Activated T-helper 1 cell treated with anti-CD3 and anti-CD28 coated beads, Interleukin-12 subunit alpha, Interleukin-12 subunit beta, Interleukin-2, Interleukin-4 antibody, amounts not matched to agents 30 ng/mL and 10 ng/mL and 1 ng/mL, durations not matched to agents 14 hours and 24 hours and 36 hours (primary cell): ENCODE measurements at places on chromosomes 16 and 17.

DNA sequence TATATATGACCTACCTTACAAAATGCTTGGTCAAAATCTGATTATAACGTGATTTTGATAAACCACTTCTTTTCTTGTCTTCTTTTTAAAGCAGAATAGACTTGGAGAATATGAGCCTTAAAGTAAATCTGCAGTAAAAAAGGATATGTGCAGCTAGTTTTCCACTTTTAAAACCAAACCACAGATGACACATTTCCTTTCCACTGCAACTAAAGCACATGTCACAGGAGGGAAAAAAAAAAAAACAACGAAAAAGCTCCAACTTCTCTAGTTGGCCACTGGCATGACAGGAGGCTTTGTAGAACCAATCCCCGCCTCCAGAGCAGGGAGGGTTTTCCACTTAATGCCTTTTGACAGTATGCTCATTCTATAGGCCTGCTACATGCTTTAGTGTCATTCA, at the start of gene EVI2A:
TSS of gene EVI2A (minus strand) at position 142 of the 400 bp plus-strand sequence. CDS start 2,609 bp downstream, outside the sequence.
- peak; percentile 80 for DNase-seq

DNA sequence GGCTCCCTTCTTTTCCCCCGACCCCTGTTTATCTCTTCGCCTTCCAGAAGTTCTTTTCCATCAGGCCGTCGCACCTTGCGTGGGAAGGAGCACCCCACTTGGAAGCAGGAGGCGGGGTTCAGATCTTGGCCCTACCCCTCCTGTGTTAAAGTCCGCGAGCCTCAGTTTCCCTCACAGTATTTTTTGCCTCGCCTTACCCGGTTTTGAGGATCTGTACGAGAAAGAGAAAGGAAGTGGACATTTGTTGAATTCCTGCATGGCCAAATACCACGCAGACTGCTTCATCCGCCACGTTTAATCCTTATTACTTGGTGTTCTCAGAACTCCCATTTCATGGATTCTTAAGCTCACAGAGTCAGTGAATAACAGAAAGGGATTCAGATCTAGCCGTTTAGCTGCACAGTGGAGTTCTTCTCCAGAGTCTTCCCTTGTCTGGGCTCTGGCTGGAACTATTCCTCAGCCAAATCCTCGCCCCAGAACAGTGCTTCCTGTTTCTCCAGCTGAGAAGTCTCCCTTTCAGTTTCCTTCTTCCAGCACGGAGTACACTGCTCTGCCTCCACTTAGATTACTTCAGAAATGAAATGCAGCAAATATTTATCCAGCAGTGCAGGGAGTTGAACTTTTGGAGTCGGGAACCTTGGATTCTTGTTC, 590 bp downstream of the TMEM219 start:
- no peak for DNase-seq

DNA sequence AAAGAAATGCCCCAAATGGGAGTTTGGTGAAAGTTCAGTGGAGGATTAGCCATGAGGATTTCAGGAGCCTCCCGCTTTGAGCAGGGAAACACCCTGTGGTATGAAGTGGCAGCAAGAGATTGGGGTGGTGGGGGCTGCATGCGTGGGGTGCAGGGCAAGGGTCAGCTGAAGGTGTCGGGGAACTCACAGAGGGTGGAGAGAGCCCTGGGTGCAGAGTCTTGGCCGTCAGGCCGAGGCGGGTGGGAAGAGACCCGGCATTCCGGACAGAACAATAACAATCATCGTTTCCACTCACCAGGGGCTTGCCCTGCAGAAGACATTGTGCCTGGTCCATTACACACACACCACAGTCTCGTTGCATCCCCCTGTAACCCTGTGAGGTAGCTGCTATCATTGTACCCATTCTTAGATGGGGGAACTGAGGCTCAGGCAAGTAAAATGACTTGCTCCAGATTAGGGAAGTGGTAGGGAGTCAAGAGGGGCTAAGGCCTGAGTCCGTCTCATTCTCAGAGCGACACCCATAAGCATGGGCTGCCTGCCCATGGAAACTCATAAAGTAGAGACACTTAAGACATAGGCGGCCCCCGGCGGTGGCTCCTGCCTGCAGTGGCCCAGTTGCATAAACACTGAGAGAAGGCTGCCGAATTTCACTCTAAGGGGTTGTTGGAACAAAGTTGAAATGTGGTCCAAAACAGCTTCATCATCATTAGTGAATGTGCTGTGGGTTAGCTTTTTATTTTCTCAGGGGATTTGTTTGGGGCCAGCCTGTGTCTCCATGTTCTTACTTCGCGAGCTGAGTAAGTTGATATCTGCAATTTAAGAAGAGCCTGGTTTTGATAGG, 93.3 kb downstream of the CMIP start:
- DNase-seq, result no peak

DNA sequence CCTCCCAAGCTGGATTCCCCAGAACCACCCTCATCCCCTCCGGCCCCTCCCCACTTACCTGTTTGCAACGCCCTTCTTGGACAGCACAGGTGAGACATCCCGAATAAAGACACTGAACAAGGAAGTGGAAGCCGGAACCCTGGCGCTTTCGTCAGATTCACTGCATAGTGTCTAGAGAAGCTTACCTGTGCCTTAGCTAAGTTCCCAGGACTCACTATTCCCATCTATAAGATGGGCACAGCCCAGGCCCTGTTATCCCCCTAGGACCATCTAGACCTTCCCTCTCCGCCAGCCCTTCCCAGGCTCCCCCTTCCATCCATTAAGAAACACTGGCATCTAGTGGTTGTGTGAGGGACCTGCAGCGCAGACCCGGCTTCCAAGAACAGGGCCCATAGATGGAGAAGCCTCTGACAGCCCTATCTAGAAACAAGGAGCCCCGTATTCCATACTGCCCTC, 26.9 kb upstream of the RPL38 start:
- DNase-seq, result no peak

DNA sequence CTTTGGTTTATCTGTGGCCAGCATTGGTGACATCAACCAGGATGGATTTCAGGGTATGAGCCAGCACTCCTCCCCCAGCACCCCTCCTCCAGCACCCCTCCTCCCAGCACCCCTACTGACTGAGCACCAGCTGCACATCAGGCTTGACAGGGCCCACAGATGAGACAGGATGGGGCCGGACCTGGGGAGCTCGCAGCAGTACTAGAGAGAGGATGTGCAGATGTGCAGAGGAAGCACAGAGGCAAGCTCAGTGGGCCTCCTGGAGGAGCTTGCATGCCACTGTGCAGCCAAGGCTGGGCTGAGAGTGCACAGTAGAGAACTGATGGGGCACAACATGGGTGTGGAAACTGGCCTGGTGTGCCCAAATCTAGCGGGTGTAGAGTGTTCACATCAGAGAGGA, 16.2 kb downstream of the ITGA3 start:
- DNase-seq, result no peak

DNA sequence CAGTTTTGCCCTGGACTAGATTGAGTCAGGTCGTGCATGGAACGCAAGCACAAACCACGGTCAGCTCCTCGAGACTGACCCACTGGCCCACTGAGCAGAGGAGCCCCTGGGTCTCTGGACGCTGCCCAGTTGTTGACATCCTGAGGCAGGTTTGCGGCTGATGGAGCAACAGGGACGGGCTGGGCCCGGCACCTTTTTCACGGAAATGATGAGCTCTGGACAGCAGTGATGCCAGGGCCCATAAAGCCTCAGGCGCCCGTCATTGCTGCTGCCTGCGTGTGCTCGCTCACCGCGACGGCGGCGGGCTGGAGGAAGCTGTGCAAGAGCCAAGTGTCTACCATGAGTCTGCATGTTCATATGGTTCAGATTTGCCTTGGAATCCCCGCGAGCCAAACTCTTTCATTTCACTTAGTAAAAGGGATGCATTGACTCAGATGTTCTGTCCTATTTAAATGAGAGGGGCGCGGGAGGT, 30.8 kb upstream of the CRISPLD2 start:
- DNase-seq, result no peak

- DNase-seq, result no peak
These were observed 397 bp downstream of the CDC42EP4 start for GRCh38 chr17:73311428-73311780.

DNA sequence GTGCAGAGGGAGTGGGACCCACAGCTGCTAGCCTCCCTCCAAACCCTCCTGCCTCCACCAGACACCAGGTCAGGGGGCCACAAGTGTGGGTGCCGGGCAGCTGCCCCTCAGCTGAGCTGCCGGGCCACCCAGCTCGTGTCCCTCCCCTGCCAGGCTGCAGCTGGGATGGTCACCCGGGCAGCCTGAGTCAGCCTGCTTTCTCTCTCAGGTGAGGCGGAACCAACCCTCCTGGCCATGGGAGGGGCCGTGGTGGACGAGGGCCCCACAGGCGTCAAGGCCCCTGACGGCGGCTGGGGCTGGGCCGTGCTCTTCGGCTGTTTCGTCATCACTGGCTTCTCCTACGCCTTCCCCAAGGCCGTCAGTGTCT, 6.9 kb downstream of the SLC16A3 start:
- no peak for DNase-seq

DNA sequence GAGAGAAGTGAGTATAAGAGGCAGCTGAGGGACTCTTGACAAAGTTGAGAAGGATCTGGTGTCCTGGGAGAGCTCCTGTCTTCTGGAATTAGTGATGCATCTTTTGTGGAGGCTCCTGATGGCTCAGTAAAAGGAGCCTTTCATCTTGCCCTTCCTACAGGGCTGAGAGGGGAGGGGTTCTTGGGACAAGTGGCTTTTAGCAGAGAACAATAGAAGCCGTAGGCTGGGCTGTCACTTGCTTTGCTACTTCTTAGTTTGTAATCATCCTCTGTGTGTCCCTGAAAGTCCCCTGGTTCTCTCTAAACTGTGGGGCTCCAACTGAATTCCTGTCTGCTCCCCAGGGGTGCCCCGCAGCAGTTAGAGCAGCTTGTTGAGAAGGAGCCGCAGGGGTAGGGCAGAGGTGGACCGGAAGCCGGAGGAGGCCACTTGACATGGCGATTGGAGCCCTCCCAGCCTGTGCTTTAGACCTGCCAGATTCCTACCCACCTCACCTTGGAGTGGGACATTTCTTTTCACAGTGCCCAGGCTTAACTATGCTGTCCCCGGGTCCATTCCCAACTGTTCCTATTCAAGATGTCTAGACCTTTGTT, 85.1 kb downstream of the PRKCA start:
- no peak for DNase-seq

DNA sequence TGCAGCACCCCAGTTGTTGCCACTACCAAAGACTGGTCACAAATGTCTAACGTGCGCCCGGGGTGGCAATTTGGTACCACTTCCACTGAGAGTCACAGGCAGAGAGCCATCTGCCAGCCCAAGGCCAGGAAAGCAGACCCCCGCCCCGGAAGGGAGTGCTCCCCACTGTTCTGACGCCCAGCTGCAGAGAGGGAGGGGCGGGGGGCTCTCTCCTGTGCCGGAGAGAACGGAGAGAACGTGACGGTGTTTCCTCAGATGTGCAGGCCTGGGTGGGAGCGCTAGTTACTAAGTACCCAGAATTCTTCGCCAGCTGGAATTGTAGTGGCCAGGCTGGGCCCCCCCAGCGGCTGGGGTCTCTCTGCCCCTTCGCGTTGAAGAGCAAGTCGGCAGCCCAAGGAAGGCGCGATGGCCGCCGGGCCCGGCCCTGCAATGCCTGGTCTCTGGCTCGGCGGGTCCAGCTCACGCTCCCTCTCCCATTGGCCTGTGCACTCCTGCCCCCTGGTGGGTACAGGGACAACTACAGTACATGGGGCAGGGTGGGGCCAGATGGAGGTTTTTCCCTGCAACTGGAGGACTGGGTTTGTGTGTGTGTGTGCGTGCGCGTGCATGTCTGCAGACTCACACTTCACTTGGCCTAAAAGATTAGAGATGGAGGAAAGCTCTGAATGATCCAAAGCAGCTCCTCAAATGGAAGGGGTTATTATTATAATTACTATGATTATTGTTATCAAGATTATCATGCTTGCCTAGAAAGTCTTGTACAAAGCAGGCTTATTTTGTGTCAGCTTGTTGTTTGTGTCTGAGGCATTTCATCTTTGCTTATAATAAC, 107.1 kb downstream of the AMFR start:
- peak; percentile 62 for DNase-seq

- no peak for DNase-seq
These were observed 35.3 kb downstream of the MRTFB start for GRCh38 chr16:14106457-14106856.

DNA sequence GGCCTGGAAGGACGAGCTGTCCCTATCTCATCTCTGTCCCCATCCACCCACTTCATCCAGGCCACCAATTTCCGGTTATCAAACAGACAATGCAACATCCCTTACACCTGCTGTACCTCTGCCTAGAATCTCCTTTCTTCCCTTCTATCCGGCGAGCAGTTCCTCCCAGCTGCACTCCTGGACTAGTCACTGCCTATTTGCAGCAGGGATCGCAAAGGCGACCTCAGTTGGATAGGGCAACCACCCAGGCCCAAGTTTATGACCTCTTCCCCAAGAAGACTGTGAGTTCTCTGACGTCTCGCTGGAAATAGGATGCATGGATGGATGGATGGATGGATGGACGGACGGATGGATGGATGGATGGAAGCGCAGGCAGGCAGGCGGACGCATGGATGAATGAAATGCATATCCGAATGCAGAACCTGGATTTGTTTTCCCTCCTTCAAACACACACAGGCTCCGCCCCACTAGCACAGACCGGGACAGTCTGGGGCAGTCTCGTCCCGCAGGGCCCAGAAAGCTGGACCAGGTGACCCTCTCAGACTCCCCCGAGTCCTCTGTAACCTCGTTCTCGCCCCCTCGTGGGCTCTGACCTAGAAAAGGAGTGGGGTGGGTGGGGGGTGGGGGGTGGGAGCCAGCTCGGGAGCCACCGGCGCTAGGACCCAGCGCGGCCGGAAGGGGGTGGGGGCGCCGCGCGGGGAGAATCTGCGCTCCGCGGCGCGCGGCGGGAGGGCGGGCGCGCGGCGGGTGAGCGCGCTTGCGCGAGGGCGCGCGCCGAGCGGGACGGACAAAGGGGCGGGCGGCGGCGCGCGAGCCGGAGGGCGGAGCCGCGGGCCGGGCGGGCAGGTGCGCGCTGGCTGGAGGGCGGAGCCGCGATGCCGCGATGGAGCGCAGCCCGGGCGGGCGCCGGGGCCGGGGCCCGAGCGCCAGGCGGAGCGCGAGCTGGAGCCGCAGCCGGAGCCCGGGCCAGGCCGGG, at the start of gene SBK1:
TSS of gene SBK1 (plus strand) at position 875 of the 976 bp plus-strand sequence. CDS start 24,867 bp downstream, outside the sequence.
- DNase-seq, result peak; percentile 83

DNA sequence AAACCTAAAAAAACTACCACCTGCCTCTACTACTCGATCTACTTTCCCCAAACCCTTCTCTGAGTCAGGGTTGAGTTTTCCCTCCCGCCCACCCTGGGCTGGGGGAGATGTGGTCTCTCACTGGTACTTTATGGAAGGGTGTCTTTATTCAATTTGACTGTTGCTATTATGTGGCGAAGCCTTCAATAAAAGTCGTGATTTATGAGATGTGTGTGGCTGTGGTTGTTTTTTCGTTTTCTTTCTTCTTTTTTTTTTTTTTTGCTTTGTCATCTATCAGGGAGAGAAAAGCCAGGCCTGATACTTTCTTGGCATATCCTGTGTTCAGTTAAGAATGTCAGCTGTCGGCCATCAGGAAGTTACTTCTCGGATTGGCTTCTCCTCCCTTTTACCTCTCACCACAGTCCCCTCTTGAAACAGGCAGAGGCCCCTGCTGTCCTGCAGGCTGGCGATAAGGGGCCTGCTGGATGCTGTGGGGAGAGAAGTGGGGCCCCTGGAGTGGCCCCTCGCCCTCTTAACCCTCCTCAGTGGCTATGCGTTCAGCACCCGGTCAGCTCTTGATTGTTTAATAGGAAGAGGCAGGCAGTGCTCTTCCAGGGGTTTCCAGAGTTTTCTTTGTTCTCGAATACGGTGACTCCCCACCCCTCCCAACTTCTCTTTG, 123.0 kb downstream of the MSI2 start:
- DNase-seq, result no peak

GRCh38 chr17:80421381-80422090, 6.6 kb downstream of the ENDOV start:
- DNase-seq, result no peak

- DNase-seq, result no peak
These were observed 154.8 kb downstream of the SLC39A11 start for GRCh38 chr17:72937707-72938106.
